ENCODE measurements at places on chromosomes 2 and 18. TPM values are rescaled to one million over a fixed set of nuclear protein-coding genes. Genes with fewer than 3 reads are reported as not detected.

- no peaks in the 10 kb centered on the region for H3K27me3 ChIP-seq
- no peak overlapping the region for H3K4me3 ChIP-seq
- no peaks in the 10 kb centered on the region for H3K36me3 ChIP-seq
Measured at GRCh38 chr2:46813020-46813415, 102.6 kb downstream of the MCFD2 start.

- peaks cover 6% of the 10 kb centered on the region for H3K4me1 ChIP-seq
- H3K27ac ChIP-seq, result no peak overlapping the region
- DNase-seq, result no peak
- no peak overlapping the region for H3K4me3 ChIP-seq
- H3K27me3 ChIP-seq, result no peaks in the 10 kb centered on the region
Measured at GRCh38 chr2:85682378-85682777, 11.8 kb upstream of the GNLY start.

- H3K27ac ChIP-seq, result no peak overlapping the region
- no peaks in the 10 kb centered on the region for H3K36me3 ChIP-seq
- no peak overlapping the region for H3K4me3 ChIP-seq
- H3K4me1 ChIP-seq, result peaks cover 2% of the 10 kb centered on the region
Measured at GRCh38 chr2:133362061-133362476, 206.2 kb downstream of the NCKAP5 start.

- H3K27ac ChIP-seq, result no peak overlapping the region
- peaks cover 2% of the 10 kb centered on the region for H3K4me1 ChIP-seq
- no peak overlapping the region for H3K4me3 ChIP-seq
Measured at GRCh38 chr2:71544919-71545571, 91.7 kb downstream of the DYSF start.

- no peak for DNase-seq
- no peak overlapping the region for H3K27ac ChIP-seq
- H3K4me3 ChIP-seq, result no peak overlapping the region
- H3K27me3 ChIP-seq, result no peaks in the 10 kb centered on the region
- H3K4me1 ChIP-seq, result no peaks in the 10 kb centered on the region
- no peaks in the 10 kb centered on the region for H3K36me3 ChIP-seq
Measured at GRCh38 chr18:55912071-55912470, 324.1 kb upstream of the TCF4 start.

DNA sequence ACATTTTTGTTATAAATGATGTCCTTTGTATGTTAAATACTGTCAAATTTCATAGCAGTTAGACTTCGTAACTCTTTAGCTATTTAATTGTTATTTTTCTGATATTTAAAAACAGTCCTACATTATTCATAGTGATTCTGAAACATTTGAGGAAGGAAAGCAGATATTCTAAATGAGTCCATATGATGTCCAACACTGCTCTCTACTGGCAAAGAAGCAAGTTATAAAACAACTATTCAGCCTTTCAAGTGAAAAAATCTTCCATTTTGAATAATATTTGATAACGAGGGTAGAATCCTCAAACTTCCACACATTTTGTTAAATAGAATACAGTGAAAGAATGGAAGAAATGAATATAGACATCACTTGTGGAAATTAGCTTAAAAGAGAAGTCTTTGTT is 220.8 kb downstream of the GULP1 start:
- H3K27ac ChIP-seq, result no peak overlapping the region
- no peak for DNase-seq
- H3K4me1 ChIP-seq, result no peaks in the 10 kb centered on the region
- no peaks in the 10 kb centered on the region for H3K36me3 ChIP-seq
- H3K4me3 ChIP-seq, result no peak overlapping the region

DNA sequence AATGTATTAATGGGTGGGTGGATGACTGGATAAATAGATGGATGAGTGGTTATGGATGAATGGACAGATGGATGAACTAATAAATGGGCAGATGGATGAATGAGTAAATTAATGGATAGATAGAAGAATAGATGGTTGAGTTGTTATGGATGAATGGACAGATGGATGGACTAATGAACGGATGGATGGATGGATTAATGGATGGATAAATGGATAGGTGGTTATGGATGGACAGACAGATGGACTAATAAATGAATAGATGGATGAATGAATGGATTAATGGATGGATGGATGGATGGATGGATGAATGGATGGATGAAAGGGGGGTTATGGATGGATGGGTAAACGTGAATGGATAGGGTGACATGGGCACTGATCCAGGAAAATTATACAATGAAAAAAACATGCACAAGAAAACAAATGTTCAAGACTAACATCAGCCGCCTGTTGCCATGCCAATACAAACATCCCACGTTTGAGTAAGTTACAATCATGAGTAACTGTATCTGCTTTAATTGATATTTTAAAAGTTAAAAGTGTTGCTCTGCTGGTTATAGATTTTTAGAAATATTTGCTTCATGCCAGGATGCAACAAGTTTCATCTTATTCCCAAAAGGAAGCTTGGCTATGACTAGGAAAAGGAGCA is 20.8 kb downstream of the PXDN start:
- no peak for DNase-seq
- peaks cover 33% of the 10 kb centered on the region for H3K4me1 ChIP-seq
- no peaks in the 10 kb centered on the region for H3K27me3 ChIP-seq
- H3K4me3 ChIP-seq, result no peak overlapping the region
- no peaks in the 10 kb centered on the region for H3K36me3 ChIP-seq

- H3K4me3 ChIP-seq, result peak overlapping the region; percentile 59
- H3K4me1 ChIP-seq, result peaks cover 3% of the 10 kb centered on the region
- H3K27ac ChIP-seq, result no peak overlapping the region
Measured at GRCh38 chr18:79987566-79987965, 797 bp downstream of the TXNL4A start.

- no peak for DNase-seq
- H3K27me3 ChIP-seq, result no peaks in the 10 kb centered on the region
- no peaks in the 10 kb centered on the region for H3K4me1 ChIP-seq
- no peaks in the 10 kb centered on the region for H3K36me3 ChIP-seq
- no peak overlapping the region for H3K27ac ChIP-seq
- no peak overlapping the region for H3K4me3 ChIP-seq
Measured at GRCh38 chr2:223979730-223980396, 22.6 kb downstream of the MRPL44 start.

DNA sequence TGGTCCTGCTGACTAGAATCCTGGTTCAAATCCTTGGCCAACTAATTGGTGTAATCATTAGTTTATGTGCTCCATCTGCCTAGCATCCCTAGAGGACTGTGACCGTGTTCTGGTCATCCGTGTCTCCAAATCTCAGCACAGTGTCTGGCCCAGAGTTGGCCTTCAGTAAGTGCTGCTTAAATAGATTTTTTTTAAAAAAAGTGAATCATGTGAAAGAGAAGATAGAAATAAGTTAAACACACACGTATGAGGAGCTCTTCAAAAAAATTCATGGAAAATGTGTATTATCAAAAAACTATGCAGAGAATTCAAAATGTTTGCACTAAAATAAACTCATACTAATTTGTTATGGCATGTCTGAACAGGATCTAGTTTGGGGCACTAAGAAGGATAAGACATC is 129.3 kb upstream of the TLK1 start:
- no peaks in the 10 kb centered on the region for H3K36me3 ChIP-seq
- peaks cover 2% of the 10 kb centered on the region for H3K4me1 ChIP-seq
- no peak overlapping the region for H3K4me3 ChIP-seq
- no peak overlapping the region for H3K27ac ChIP-seq
- no peaks in the 10 kb centered on the region for H3K27me3 ChIP-seq

DNA sequence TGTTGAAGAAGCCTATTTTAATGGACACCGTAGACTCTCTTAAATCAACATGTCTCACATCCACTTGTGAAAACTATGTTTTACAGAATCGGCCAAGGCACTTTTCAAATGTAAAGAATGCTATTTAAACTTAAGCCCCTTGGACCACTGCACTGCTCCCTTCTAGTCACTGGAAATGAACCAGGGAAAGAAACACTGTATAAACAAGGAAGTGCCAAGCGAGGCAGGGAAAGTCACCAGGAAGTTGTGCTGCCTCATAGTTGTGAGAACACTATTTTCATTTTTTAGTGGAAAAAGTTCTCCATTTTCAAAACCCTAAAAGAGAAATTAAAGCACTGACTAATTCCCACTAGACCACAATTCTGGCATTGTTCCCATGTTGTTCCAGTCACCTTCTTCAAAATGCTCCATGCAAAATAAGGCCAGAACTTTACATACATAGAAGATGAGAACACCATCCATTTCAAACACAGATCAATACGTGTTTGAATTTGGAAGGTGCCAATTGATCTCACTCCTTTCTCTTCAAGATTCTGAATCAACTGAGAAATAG is 13.5 kb downstream of the CCDC141 start:
- no peaks in the 10 kb centered on the region for H3K27me3 ChIP-seq
- H3K4me1 ChIP-seq, result no peaks in the 10 kb centered on the region
- H3K27ac ChIP-seq, result no peak overlapping the region
- H3K4me3 ChIP-seq, result no peak overlapping the region
- DNase-seq, result no peak

- no peaks in the 10 kb centered on the region for H3K36me3 ChIP-seq
- H3K4me3 ChIP-seq, result no peak overlapping the region
- no peaks in the 10 kb centered on the region for H3K4me1 ChIP-seq
- no peak overlapping the region for H3K27ac ChIP-seq
- H3K27me3 ChIP-seq, result no peaks in the 10 kb centered on the region
Measured at GRCh38 chr18:35164133-35164532, 76.7 kb upstream of the ZNF397 start.

GRCh38 chr2:180571559-180571958 is 408.8 kb upstream of the UBE2E3 start:
- H3K4me1 ChIP-seq, result no peaks in the 10 kb centered on the region
- no peaks in the 10 kb centered on the region for H3K36me3 ChIP-seq
- no peaks in the 10 kb centered on the region for H3K27me3 ChIP-seq
- DNase-seq, result no peak
- H3K4me3 ChIP-seq, result no peak overlapping the region

Gene RELCH
- total RNA-seq, result 21.5 TPM

Gene MDH1B
- 0.83 TPM for total RNA-seq

Gene TTR
- total RNA-seq, result 3.0 TPM

Gene DPYSL5
- total RNA-seq, result 0.17 TPM

Gene ZC3H6
- total RNA-seq, result 30.1 TPM

Gene NYAP2
- 0.13 TPM for total RNA-seq

Gene WNT6
- total RNA-seq, result 3.3 TPM

Gene KIF5C
- 1.2 TPM for total RNA-seq

Gene GATA6
- total RNA-seq, result 82.4 TPM

Gene NEU2
- total RNA-seq, result not detected
